NCI-H345 (cell line): ENCODE measurements at places on chromosomes 6 and 20.

DNA sequence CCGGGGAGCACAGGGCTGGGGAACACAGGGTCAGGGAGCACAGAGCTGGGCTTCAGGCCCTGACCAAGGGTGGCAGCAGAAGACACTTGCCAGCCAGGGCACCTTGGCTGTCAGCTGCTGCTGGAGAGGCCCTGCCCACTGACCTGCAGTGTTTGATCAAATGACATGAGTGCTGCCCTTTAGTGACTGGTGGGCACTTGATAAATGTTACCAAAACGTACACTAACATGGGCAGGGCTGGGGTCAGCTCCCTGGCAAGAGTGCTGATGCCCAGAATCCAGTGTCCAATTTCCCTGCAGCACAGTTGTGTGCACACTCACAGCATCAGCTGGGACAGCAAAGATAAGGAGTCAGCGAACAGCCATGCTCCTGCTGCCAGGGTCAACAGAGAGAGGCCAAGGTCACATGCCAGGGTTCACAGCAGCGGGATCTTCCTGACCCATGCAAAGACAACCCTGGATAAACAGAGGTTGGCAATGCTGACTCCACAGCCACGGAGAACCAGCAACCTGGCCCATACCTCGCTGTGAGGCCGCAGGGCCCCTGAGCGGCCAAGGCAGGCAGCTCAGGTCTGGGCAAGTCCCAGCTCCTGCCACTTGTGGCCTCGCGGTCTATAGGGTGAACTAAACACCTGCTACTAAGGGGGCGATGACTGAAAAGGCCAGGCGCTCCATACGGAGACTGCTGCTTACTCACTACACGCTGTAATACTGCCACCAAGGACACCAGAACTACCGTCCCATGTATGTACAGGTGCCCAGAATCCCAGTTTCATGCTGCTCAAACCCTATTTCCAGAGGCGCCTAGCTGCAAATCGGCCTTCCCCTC is 46.3 kb downstream of the NINL start:
- DNase-seq: no peak

DNA sequence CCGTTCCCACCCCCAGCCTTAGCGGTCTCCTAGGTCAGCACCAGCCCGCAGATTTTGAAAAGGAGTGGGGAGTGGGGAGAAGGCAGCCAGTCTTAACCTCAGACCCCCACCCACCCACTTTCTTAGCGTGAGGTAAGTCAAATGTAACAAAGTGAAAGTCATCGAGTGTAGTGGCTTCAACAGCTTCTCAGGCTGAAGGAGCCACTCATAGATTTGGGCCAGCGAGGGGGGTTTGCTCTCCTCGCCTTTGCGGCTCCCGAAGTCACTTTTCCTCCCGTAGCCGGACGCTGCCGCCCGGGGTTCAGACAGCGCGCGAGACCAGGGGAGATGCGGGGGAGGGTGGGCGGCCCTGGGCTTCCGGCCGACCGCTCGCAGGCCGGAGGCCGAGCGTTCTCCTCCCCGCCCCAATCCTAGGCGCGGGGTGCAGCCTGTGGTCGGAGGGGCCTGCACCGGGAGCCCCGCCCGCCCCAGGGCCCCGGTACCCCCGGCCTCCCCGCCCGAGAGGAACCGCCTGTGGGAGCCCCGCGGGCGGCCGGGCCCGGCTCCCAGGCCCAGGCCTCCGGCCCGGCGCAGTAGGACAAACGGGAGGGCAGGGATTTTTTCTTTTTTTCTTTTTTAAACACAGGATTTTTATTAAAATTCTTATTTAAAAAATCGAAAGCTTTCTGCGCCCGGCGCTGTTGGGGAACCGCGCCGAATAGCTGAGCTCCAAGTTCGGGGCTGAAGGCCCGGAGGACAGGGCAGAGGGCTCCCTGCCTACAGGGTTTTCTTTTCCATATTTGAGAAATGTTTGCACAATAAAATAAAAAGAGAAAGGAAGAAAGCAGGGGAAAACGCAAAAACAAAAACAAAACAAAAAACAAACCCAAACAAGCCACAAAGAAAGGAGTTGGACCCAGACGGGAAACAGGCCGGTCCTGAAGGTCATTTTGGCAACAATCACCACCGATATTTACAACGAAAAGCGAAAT is 3.2 kb downstream of the NKX2-2 start:
- no peak for DNase-seq

DNA sequence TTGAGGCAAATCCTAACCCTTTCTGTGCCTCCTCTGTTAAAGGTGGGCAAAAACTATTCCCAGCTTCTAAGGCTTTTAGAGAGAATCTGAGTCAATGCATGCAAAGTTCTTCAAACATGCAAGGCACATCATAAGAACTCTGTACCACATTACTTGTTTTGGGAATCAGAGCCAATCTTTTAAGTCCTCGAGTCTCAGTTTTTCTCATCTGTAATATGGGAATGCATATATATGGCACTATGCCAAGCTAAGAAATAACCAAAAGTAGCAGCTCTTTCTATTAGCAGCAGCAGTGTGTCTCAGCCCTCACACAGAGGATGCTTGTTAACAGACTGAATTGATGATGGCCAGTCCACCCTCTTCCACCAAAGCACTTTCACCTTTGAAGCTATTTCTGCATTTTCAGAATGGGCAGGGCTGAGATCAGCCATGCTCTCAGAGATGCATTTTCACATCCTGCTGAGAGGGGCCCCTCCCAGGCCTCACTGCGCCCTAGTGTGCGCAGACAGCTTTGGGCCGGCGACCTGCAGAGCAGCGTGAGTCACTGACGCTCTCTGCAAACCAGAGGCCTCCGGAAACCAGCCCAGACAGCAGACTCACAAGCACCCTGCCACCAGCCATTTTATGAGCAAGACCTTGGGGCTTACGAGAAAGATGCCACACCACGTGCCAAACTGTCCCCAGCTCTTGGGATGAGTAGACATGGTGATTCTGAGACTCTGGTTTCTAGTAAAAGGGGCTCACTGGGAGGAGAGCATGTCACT is 138.0 kb downstream of the NFATC2 start:
- no peak for DNase-seq

DNA sequence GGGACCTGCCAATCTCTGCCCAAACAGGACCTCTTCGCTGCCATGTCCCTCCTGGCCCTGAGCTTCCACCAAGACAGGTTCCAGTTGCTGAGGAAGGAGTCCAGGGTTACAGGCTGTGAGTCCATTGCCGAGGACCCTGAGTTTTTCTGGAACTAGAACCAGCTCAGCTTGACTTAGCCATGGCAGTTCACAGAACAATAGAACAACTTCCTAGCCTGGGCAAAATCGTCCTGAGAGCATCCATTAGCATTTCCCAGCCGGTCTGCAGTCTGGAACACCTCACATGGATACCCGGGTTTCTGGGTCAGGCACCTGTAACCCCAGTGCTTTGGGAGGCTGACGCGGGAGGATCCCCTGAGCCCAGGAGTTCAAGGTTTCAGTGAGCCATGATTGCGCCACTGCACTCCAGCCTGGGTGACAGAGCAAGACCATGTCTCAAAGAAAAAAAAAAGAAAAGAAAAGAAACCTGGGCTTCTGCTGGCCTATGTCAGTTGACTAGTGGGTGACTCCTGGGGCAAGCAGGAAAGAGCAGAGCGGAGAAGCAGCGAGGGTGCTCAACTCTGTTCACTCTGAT is 90.3 kb downstream of the TCP11 start:
- no peak for DNase-seq

- peak; percentile 82 for DNase-seq
Observed at GRCh38 chr20:17228624-17229061, 1.8 kb downstream of the PCSK2 start.

- DNase-seq: peak; percentile 85
Observed at GRCh38 chr6:158474961-158475343, 84.9 kb upstream of the TMEM181 start.

DNA sequence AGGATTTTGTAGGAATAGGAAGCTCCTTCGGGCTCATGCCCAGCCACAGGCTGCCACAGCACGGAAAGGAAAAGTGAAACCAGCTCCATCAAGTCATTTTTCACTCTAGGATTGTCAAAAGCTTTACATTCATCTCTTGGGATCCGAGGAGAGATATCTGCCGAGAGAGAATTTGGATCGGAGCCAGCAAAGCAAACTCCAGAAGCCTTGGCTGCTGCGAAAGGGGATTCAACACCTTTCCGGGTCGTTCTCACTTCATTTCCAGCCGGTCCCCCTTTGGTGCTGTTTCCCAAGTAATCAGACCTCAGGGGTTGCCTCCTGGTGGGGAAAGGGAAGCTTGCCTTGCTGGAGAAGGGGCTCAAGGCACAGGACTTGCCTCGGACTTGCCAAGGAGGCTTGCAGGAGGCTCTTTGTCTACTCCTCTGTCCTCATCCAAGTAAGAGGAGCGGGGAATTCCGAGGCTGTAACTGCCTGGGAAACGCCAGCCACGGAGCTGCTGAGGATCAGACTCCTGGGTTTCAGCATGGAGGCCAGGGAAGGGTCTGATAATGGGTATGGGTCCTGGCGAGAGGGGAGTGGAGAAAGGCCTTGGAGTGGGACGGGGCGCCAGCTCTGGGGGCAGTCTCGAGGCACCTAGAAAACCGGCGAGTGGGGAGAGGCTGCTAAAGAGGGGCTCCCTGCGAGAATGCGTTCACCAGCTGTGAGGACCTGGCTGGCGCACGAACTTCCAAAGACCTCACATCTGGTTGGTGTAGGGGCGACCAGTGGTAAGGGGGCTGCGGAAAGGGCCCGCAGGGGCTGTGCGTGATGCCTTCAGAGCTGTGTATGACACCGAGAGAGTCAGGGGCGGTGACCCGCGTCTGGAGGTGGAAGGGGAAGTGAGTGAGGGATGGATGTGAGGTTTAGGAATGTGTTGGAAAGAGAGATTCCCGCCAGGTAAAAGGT is 702 bp downstream of the ETV7 start:
- peak; percentile 31 for DNase-seq

GRCh38 chr20:21571841-21572690 is 58.2 kb upstream of the NKX2-2 start:
- peak; percentile 43 for DNase-seq

GRCh38 chr20:25510202-25510601 is 75.1 kb downstream of the NINL start:
- DNase-seq: no peak

GRCh38 chr6:123687864-123688263 is 51.1 kb upstream of the TRDN start:
- DNase-seq: no peak

DNA sequence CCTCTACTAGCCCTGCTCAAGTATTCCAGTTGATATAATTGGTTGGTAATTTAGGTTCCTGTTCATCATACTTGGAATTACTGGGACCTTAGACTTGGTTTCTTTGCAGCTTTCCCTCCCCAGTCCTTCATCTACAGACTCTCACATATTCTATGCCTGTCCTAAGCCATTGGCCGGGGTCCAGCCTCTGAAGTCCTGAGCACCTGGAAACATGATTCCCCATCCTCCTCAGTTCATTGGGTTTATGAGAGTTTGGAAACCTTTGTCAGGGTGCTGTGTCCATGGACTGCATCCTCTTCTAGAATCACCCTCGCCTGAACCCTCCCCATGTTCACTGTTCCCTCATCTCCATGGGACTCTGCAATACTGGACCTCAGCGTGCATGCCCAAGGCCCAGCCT is 8.8 kb downstream of the GSTA2 start:
- no peak for DNase-seq

GRCh38 chr6:7107578-7108195 is at the start of gene RREB1:
TSS of gene RREB1 (plus strand) at chr6:7107961. CDS start at chr6:7181912, 73,951 bp downstream.
- DNase-seq: peak; percentile 15

- DNase-seq: no peak
Observed at GRCh38 chr6:43909474-43910148, 139.6 kb downstream of the VEGFA start.

DNA sequence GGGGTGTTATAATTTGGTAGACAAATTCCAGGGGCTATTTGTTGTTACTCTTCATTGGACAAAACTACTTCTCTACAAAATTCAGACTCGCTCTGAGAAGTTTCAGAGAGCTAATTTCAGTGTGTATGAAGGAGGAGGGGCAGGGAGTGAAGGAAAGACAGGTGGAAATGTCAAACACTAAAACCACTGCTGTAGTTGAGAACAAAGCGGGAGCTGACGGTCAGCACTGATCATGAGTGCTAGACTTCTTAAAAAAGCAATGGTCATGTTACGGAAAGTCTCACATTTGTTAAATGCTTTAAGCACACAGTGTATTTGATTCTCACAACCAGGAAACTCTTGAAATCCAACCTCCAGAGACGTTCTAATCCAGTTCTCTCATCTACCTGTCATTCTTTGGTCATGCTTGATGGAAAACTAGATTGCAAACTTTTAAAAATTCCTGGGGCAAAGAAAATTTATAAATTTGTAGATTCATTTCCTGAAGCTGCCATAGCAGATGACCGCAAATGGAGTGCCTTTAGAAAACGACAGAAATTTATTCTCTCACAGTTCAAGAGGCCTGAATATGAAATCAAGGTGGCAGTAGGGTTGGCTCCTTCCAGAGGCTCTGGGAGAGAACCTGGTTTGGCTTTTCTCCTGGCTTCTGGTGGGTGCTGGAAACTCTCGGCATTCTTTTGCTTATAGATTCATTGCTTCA is 100.7 kb upstream of the CARMIL1 start:
- DNase-seq: no peak
